Karpas-422 (cell line): ENCODE measurements at places on chromosomes 7 and 10.

GRCh38 chr7:20238754-20239324 lies 21.7 kb upstream of the MACC1 start:
- peak; percentile 55 for DNase-seq

DNA sequence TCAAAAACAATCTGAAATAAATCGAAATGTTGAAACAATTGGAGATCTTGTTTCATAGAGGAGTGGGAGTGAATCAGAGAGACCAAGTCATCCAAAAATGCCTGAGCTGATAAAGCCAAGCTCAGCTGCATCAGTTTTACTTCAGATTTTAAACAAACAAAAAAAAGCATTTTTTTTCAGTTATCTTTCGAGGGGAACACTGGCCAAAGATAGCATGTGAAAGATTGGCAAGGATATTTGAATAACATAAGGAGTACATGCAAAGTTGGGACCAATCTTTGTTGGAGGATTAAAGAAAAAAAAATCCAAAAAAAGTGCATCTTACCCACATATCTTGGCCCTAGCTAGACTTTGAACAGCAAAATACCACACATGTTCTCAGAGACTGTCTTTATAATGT lies 47.2 kb downstream of the RHOBTB1 start:
- no peak for DNase-seq

DNA sequence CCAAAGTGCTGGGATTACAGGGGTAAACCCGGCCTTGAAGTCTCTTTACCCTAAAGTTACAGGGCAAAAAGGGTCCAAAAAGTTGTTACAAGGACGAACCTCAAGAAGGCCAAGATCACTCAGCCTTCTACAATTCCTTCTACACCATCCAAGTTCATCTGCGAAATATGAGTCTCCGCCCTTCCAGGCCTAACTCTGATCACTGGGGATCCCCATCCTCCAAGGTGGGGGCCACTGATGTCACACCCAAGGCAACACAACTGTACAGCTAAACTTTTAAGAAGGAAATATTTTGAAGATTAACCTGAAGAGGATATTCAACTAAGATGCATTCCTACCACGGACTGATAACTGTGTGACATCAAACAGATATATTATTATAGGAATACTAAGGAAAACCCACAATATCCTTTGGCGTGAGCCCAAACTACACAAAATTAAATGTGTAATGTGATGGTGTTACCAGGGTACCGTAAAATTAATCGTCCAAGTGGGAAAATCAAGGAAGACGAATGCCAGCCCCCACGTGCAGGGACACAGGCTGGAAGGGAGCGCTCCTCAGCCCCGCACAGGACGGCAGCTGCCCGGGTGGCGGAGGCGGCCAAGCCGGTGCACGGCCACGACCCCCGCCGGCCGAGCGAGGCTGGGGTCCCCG lies 1.0 kb downstream of the PAXIP1 start:
- peak; percentile 55 for DNase-seq

GRCh38 chr7:116732788-116733694 lies 61.0 kb downstream of the MET start:
- peak; percentile 83 for DNase-seq

DNA sequence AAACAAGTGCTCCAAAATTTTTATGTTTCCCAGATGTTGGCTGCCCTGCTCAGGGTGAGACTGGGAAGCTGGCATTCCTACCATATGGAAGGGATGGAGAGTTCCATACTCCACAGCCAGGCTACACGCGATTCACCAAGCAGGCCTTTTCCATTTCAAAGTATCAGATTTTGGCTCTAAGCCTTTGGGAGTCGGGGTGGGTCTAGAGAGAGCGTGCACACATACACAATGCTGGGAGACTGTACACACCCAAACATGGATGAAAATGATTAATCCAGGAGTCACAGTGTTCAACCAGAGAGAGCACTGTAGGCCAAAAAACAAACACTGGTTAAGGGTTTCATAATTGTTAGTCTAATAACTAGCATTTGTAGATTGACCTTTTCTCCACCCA lies 295.0 kb downstream of the BICC1 start:
- DNase-seq, result no peak

DNA sequence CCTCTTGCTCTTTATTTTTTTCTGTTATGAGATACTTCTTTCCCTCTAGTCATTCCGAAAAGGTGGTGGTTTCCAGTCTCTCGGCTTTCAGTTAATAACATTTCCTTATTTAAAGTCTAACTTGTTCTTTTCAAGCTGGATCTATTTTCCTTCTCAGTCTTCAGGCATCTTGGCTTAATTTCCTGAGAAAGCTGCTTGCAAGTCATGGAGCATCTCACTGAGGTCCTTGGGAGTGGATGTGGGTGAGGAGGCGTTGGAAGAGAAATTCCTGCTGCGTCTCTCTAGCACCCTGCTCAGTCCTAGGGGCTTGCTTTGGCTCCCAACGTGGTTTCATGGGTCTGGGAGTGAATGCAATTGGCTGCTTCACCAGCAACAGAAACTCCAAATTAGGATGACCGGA lies 210.2 kb upstream of the MKI67 start:
- no peak for DNase-seq

GRCh38 chr10:22764639-22765038 lies 50.3 kb upstream of the PIP4K2A start:
- no peak for DNase-seq

GRCh38 chr10:60646966-60647796 lies 131.1 kb upstream of the CDK1 start:
- DNase-seq, result peak; percentile 88

- no peak for DNase-seq
Observed at GRCh38 chr7:18570441-18570840, 74.9 kb downstream of the HDAC9 start.

GRCh38 chr7:25803117-25803887 lies 348.7 kb upstream of the NFE2L3 start:
- DNase-seq, result no peak

- no peak for DNase-seq
Observed at GRCh38 chr10:111076682-111077478, at the start of gene ADRA2A. Gene ADRA2A (plus strand): TSS chr10:111077029. CDS start chr10:111077997, 968 bp downstream.

DNA sequence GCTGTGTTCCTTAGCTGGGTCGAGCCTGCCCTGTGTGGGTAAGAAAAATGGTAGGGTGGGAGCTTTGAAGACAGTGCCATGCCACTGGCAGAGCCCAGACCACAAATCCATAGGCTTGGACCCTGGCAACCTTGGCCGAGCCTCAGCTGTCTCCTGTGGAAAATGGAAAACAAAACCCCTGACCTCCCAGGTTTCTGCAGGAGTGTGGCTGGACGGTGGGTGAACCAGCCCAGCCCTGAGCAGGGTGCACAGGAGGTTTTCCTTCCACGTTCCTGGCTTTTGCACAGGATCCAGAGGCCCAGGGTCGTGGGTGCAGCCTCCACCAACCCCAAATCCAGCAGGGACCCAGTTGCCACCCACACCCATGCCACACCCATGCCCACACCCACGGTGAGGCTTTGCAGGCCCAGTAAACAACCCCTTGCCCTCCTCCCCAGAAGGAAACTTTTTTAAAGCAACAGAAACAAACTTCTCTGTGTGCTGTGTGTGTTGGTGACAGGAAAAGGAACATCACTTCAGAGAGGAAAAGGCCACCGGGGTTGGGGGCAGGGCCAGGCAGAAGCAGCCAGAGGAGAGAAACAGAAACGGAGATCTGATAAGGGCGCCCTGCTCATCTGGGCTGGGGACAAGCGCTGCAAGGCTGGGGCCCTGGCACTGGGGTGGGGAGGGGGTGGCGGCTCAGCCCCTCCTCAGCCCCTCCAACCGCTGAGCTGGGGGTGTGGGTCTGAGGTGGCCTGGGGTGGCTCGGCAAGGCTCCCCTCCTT lies 20.7 kb upstream of the ZMIZ1 start:
- DNase-seq, result no peak

DNA sequence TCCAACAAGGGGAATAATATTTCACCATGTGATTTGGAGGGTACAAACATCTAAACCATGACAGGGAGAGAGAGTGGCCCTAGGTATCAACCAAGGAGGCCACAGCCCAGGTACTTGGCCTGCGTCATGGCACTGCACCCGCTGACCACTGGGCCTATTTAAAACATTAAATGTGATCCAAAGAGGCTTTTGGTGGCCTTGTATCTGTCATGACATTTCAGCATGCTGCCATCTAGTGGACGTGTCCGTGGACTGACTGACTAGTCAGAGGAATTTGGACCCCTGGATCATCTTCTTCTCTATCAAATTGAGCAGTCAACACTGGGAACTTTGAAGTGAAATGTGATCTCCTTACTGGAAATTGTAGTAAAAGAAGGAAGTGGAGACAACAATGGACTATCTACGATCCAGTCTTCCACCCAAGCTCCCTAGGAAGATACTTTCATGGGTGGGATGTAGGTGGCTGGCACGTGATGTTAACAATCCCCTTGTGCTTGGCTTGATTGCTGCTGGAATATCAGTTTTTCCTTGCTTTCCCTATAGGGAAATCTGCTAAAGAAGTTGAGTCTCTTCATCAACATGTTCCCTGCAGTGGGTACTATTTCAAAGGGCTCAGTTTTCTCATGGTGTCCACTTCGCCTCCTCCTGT lies 24.6 kb upstream of the ITGA8 start:
- peak; percentile 86 for DNase-seq

- DNase-seq, result no peak
Observed at GRCh38 chr7:131381069-131381838, 53.6 kb downstream of the MKLN1 start.

GRCh38 chr10:69600761-69601330 lies 27.6 kb upstream of the NEUROG3 start:
- DNase-seq, result no peak

DNA sequence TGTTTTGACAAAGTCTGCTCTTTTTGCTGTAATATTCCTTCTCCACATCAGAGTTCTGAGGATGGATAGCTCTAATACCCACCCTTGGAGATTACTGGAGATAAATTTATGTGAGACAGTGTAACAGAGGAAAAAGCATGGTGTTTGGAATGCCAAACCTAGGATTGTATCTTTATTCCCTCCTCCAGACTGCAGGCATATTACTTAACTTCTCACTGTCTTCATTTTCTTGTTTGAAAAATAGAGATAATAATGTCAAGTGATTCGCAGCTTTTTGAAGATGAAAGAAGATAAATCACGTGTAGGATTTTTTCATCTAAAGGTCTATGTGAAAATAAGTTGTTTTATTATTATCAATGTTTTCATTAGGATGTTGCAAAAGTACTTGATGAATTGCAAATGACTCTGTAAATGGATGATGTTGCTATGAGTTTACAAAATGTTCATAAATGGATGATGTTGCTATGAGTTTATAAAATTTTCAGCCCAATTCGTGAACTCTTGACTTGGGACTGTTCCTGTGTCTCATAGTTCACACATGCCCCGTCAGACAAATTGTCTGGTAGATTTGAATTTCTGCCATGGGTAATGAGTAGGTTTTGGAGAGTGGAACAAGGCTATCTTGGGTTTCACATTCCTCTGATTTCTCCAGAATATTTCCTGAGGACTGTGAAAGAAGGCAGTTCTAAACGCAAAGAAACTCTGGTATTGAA lies 113.1 kb upstream of the IGFBP3 start:
- DNase-seq, result no peak

DNA sequence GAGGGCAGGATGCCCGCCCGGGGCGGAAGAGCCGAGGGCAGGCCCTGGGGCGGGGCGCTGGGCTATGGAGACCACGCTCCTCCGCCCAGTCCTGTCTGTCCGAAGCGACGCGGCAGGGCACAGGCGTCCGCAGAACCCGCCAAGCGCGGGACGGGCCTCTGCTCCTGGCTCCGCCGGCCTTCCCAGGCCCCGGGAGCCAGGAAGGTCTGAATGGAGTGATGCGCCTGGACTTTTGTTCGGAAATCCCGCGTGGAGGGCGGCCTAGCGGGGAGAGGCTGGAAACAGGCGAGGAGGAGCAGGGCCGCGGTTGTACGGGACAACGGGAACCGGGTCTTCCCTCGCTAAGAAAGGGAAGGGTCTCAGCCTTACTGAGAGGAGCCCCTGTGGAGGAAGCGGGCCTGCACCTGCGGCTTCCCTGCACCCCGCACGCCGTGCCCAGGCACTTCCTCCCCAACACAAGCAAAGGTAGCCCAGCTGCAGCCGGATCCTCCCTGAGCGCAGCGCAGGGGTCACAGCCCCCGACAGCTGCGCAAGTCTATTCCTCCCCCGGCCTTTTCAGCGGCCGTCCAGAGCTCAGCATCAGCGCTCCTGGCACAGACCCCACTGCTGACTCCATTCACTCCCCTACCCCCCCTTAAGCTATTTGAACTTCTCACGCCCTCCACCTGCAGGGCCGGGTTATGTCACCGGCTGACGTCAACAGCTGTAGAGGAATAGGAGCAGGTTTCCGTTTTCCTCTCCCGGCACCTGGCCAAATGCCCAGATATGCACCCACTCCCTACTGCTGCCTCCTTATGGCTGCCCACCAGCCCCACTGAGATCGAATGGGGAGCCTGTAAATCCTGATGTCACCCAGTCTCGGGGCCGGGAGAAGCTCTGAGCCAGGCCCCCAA lies 143.2 kb upstream of the RET start:
- DNase-seq, result no peak

- no peak for DNase-seq
Observed at GRCh38 chr7:118478931-118479330, 254.4 kb downstream of the ANKRD7 start.

GRCh38 chr10:17161775-17162174 lies 32.2 kb upstream of the CUBN start:
- DNase-seq, result no peak

GRCh38 chr10:107971973-107972372 lies 807.5 kb upstream of the SORCS1 start:
- DNase-seq, result no peak

GRCh38 chr10:7538970-7539654 lies 127.7 kb downstream of the ITIH5 start:
- DNase-seq, result no peak

GRCh38 chr7:70542750-70543376 lies 589.1 kb upstream of the GALNT17 start:
- DNase-seq, result no peak

- DNase-seq, result no peak
Observed at GRCh38 chr10:100163704-100164621, 21.9 kb downstream of the ERLIN1 start.

DNA sequence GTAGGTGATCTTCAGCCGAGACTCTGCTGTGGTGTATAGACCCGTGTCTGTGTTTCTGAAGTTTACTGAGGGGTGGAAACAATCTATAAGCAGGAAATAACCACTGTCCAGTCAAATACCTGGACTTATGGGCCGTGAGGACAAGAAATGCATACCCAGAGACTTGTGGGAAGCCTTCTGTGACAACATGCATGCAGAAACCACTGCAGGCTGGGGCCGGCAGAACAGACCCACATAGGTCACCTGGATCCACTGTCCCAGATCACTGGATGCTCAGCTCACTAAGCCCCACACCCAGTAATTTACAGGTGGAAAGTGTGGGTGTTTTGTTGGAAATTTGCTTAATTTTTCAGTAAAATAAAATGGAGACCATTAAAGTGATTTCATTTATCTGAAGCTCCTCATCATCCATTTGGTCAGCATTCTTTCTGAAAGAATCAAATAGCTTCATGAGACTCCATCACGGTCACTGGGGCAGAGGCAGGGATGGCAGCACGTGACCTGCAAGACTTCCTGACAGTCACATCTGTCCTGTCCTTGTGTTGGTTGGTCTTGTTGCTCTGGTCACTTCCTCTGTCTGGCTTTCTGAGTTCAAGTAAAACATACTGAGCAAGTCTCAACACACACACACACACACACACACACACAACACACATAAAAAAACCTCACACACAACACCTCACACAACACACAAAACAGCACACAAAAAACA lies 108.3 kb downstream of the TNS3 start:
- DNase-seq, result no peak
